ENCODE measurements at places on chromosomes 1 and 21. TPM values are rescaled to one million over a fixed set of nuclear protein-coding genes. Genes with fewer than 3 reads are reported as not detected.

DNA sequence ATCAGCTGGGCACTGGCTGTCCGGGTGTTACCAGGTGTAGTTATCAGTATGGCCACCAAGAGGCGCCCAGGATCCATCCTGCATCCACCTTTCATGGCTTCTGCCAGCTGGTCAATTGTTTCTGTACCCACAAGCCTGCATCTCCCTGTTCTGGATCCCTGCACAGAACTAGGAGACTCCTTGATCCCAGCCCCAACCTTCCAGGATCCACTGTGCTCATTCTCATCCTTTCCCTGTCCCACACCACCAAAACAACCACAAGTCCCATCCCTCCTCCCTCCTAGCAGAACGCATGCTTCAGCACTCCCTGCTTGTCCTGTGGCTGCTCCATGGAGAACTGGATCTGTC, 27.2 kb upstream of the FOXE3 start:
- no peak overlapping the region for H3K4me3 ChIP-seq
- DNase-seq: peak; percentile 33
- no peak overlapping the region for H3K27ac ChIP-seq
- H3K4me1 ChIP-seq: no peaks in the 10 kb centered on the region

DNA sequence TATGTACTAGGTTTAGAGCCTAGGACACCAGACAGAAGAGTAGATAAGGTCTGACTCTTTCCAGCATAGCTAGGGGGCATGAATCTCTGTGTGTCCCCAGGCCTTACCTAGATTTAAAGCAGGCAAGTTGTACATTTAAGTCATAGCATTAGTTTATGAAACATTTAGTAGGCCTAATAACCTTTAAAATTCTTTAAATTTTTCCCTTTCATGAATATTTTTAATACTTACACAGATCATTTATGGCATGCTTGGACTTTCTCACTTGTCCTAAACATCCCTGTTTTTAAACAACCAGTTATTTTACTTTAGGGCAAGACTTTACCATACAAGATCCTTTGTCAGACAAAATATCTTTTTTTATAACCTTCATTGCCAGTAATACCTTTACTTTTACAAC, 258.4 kb upstream of the ZRANB2 start:
- H3K4me3 ChIP-seq: no peak overlapping the region
- H3K27me3 ChIP-seq: no peaks in the 10 kb centered on the region
- DNase-seq: no peak
- no peaks in the 10 kb centered on the region for H3K36me3 ChIP-seq

GRCh38 chr1:93652323-93652949, 29.2 kb downstream of the BCAR3 start:
- no peak overlapping the region for H3K27ac ChIP-seq
- H3K27me3 ChIP-seq: no peaks in the 10 kb centered on the region
- H3K36me3 ChIP-seq: peaks cover 11% of the 10 kb centered on the region
- DNase-seq: no peak

DNA sequence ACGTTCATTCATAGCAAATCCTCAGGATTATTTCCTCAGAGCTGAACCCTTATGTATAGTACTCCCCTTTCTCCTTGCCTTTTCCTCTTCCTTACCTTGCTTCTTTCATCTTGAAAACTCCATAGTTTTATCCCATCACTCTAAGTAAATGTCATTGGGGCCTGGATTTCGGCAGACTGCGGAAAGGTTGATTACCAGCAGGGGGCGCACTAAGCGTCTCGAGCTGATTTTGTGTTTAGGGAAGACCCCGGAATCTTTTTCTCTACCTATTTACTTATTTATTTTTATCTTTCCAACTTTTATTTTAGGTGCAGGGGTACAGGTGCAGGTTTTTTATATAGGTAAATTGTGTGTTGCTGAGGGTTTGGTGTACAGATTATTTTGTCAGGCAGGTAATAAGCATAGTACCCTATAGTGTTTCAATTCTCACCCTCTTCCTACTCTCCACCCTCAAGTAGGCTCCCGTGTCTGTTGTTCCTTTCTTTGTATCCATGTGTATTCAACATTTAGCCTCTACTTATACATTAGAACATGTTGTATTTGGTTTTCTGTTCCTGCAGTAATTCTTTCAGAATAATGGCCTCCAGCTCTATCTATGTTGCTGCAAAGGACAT, 11.4 kb upstream of the MTARC1 start:
- no peak overlapping the region for H3K27ac ChIP-seq
- peaks cover 46% of the 10 kb centered on the region for H3K36me3 ChIP-seq
- DNase-seq: no peak
- H3K27me3 ChIP-seq: no peaks in the 10 kb centered on the region
- H3K4me3 ChIP-seq: no peak overlapping the region

GRCh38 chr1:62180639-62181038, 14.0 kb upstream of the L1TD1 start:
- peaks cover 9% of the 10 kb centered on the region for H3K4me1 ChIP-seq
- peaks cover 5% of the 10 kb centered on the region for H3K27me3 ChIP-seq
- no peak overlapping the region for H3K27ac ChIP-seq
- H3K4me3 ChIP-seq: no peak overlapping the region
- DNase-seq: no peak

GRCh38 chr1:198519639-198520501, 20.6 kb downstream of the ATP6V1G3 start:
- no peak for DNase-seq
- H3K27ac ChIP-seq: no peak overlapping the region
- H3K4me3 ChIP-seq: no peak overlapping the region
- no peaks in the 10 kb centered on the region for H3K27me3 ChIP-seq

GRCh38 chr1:175482071-175482451, 261.3 kb downstream of the TNR start:
- H3K27ac ChIP-seq: no peak overlapping the region
- no peak for DNase-seq
- no peaks in the 10 kb centered on the region for H3K36me3 ChIP-seq
- H3K4me1 ChIP-seq: no peaks in the 10 kb centered on the region
- no peak overlapping the region for H3K4me3 ChIP-seq

GRCh38 chr21:34974162-34974981, 74.7 kb downstream of the RUNX1 start:
- no peaks in the 10 kb centered on the region for H3K4me1 ChIP-seq
- no peak for DNase-seq
- no peaks in the 10 kb centered on the region for H3K36me3 ChIP-seq
- H3K27ac ChIP-seq: no peak overlapping the region
- H3K4me3 ChIP-seq: no peak overlapping the region

- H3K27ac ChIP-seq: no peak overlapping the region
- H3K4me3 ChIP-seq: no peak overlapping the region
- no peak for DNase-seq
- no peaks in the 10 kb centered on the region for H3K27me3 ChIP-seq
- peaks cover 6% of the 10 kb centered on the region for H3K36me3 ChIP-seq
Measured at GRCh38 chr1:178781533-178782330, 56.7 kb downstream of the RALGPS2 start.

- H3K36me3 ChIP-seq: peaks cover 2% of the 10 kb centered on the region
- H3K27me3 ChIP-seq: no peaks in the 10 kb centered on the region
- H3K27ac ChIP-seq: no peak overlapping the region
- no peak overlapping the region for H3K4me3 ChIP-seq
Measured at GRCh38 chr1:204134103-204134502, 17.7 kb downstream of the ETNK2 start.

- no peak overlapping the region for H3K27ac ChIP-seq
- no peaks in the 10 kb centered on the region for H3K4me1 ChIP-seq
- no peak overlapping the region for H3K4me3 ChIP-seq
- no peak for DNase-seq
- no peaks in the 10 kb centered on the region for H3K27me3 ChIP-seq
- H3K36me3 ChIP-seq: no peaks in the 10 kb centered on the region
Measured at GRCh38 chr1:218718206-218718605, 373.1 kb downstream of the TGFB2 start.

DNA sequence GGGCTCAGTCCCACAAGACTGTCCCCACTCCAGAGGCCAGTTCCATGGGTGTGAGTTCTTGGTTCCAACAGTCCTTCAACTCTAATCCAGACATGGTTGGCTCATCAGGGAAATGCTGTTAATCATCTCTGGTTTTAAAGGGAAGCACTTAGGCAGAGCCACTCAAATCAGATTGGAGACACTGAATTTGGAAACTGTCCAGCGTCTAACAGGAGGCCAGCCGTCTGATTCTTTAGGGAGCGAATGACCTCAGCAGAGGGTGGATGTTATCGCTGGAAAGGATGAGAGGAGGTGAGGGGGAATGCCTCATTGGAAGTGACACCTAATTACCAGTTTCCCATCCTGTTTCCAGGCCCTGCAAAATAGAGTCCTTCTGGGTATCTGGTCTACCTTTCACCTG, 22.8 kb upstream of the LRRC38 start:
- H3K36me3 ChIP-seq: no peaks in the 10 kb centered on the region
- no peak for DNase-seq
- no peak overlapping the region for H3K4me3 ChIP-seq
- H3K27ac ChIP-seq: peak overlapping the region; percentile 77

GRCh38 chr1:199073166-199073565, 434.3 kb downstream of the PTPRC start:
- H3K4me1 ChIP-seq: no peaks in the 10 kb centered on the region
- no peak for DNase-seq
- H3K27ac ChIP-seq: no peak overlapping the region
- H3K36me3 ChIP-seq: no peaks in the 10 kb centered on the region

DNA sequence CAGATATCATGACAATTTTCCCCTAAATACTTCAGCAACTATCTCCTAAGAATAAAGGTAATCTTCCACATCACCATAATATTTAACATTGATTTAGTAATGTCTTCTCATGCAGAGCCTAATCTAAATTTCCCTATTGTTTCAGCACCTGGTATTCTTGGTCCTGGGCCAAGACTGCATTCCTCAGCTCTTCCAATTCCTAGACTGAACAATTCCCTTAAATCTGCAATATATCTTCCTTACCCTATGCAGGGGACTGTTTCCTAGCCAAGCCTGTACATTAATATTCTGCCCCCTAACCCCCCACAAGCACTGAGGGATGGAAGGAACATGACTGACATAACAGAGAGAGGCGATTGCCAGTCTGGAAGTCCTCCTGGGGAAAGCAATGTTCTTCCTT, 28.7 kb upstream of the DISP1 start:
- DNase-seq: no peak
- no peaks in the 10 kb centered on the region for H3K36me3 ChIP-seq
- H3K4me1 ChIP-seq: peaks cover 16% of the 10 kb centered on the region
- H3K27ac ChIP-seq: no peak overlapping the region
- H3K4me3 ChIP-seq: no peak overlapping the region

GRCh38 chr1:209304166-209304565, 279.3 kb upstream of the CAMK1G start:
- no peaks in the 10 kb centered on the region for H3K36me3 ChIP-seq
- no peak overlapping the region for H3K4me3 ChIP-seq
- H3K4me1 ChIP-seq: no peaks in the 10 kb centered on the region
- H3K27me3 ChIP-seq: peaks cover 63% of the 10 kb centered on the region
- DNase-seq: no peak
- no peak overlapping the region for H3K27ac ChIP-seq

DNA sequence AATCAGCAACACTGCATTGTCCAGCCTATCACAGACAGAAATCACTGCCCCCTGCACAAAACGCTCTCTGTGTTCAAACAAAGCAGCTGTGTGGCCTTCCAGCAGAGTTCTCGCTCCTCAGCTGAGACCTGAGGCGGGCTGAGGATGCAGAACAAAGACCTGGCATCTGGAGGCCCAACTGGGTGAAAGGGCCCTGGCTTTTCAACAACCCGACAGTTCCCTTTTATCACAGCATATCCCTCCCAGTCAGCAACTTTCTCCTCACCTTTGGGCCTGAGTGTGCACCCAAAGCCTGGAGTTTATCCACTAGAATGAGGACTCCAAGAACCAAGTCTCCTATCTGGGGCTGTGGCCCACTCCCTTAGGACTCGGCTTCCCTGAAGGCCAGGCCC, 42.6 kb upstream of the A3GALT2 start:
- peaks cover 98% of the 10 kb centered on the region for H3K4me1 ChIP-seq
- peak overlapping the region; percentile 91 for H3K27ac ChIP-seq
- DNase-seq: no peak
- H3K36me3 ChIP-seq: no peaks in the 10 kb centered on the region
- no peaks in the 10 kb centered on the region for H3K27me3 ChIP-seq
- H3K4me3 ChIP-seq: peak overlapping the region; percentile 5

DNA sequence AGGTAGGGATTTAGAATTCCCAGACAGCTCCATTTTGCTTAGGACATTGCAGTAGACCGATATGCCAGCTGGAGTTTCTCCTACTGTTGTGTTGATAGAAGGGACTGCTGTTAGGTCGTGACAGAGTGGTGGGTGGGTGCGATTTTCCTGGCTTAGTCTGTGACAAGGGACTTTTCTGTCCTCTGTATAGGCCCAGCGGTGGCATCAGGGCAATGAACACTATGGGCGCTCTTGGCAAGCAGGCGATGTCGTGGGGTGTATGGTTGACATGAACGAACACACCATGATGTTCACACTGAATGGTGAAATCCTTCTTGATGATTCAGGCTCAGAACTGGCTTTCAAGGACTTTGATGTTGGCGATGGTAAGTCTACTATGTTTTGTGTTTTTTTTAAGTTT, 321.8 kb downstream of the ZP4 start:
- peaks cover 28% of the 10 kb centered on the region for H3K36me3 ChIP-seq
- H3K4me3 ChIP-seq: no peak overlapping the region
- peak overlapping the region; percentile 17 for H3K27ac ChIP-seq
- no peaks in the 10 kb centered on the region for H3K27me3 ChIP-seq

GRCh38 chr1:11594222-11594621, 60.0 kb downstream of the FBXO2 start:
- peak overlapping the region; percentile 83 for H3K27ac ChIP-seq
- no peaks in the 10 kb centered on the region for H3K36me3 ChIP-seq
- peaks cover 79% of the 10 kb centered on the region for H3K27me3 ChIP-seq
- peak overlapping the region; percentile 6 for H3K4me3 ChIP-seq
- DNase-seq: no peak

DNA sequence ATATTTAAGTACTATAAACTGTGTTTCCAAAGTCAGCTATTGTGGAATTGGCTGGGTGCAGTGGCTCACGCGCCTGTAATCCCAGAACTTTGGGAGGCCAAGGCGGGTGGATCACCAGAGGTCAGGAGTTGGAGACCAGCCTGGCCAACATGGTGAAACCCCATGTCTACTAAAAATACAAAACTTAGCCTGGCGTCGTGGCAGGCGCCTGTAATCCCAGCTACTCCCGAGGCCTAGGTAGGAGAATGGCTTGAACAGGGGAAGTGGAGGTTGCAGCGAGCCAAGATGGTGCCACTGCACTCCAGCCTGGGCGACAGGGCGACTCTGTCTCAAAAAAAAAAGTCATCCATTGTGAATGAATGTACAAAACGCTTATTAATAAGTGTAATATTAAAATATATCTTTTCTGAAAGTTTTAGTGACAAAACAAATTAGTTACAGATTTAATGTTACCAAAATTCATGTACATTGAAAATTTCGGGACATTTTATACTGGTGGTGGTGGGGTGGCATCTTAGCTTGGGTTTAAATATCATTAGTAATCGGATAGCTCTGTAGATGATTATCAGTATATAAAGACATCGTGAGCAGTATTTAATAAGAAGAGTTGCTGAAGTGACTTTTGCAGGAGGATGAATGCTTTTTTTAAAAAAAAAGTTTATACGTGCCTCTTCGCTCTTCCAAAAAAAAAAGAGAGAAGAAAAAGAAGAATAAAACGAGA, 503 bp upstream of the SRSF11 start:
- peaks cover 59% of the 10 kb centered on the region for H3K4me1 ChIP-seq
- no peaks in the 10 kb centered on the region for H3K27me3 ChIP-seq
- no peak for DNase-seq
- H3K4me3 ChIP-seq: peak overlapping the region; percentile 84
- H3K27ac ChIP-seq: peak overlapping the region; percentile 95

The APOBEC4 gene
- 0.11 TPM for total RNA-seq

The PPFIA4 gene
- 24.8 TPM for total RNA-seq

The MNDA gene
- 2.7 TPM for total RNA-seq

The EEIG2 gene
- total RNA-seq: 7.5 TPM

The MIGA1 gene
- 11.2 TPM for total RNA-seq

The CD46 gene
- 105 TPM for total RNA-seq

The KISS1 gene
- not detected for total RNA-seq

The GRHL3 gene
- total RNA-seq: not detected

The RGS1 gene
- 0.74 TPM for total RNA-seq

The SLC25A34 gene
- 34.0 TPM for total RNA-seq

The DTL gene
- 0.30 TPM for total RNA-seq

The FCER1G gene
- 22.0 TPM for total RNA-seq
